ENCODE measurements at places on chromosomes 12 and 14.

DNA sequence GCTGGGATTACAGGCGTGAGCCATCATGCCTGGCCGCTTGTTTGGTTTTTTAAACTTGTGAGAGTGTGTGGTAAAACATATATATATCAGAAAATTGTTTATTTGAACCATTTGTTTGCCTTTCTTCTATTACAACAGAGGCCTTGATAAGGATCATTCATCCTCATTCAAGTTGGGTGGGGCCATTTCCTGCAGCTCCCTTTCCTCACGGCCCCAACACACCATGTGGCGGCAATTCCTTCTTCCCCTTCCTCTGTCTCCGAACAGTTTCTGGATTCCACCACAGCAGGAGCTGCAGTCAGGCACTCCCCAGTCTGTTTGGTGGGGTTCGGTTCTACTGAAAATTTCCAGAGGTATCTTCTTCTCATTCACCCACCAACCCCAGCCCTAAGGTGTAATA lies 42.0 kb upstream of the RASSF3 start:
- DNase-seq: no peak

DNA sequence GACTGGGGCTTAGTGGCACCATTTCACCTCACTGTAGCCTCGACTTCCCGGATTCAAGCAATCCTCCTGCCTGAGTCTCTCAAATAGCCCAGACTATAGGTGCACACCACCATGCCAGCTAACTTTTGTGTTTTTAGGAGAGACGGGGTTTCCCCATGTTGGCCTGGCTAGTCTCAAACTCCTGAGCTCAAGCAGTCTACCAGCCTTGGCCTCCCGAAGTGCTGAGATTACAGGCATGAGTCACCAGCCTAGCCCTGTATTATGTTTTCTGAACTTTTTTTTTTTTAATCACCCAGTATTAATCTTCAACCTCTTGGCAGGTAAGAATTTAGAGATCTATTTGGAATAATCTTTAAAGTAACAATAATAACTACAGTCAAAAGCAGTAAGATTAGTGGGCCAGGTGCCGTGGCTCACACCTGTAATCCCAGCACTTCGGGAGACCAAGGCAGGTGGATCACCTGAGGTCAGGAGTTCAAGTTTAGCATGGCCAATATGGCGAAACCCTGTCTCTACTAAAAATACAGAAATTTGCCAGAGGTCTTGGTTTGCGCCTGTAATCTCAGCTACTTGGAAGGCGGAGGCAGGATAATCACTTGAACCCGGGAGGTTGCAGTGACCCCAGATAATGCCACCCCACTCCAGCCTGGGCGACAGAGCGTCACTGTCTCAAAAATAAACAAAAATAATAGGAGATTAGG lies 8.6 kb downstream of the NANOG start:
- no peak for DNase-seq

GRCh38 chr12:125104982-125105381 lies 39.7 kb downstream of the AACS start:
- no peak for DNase-seq

DNA sequence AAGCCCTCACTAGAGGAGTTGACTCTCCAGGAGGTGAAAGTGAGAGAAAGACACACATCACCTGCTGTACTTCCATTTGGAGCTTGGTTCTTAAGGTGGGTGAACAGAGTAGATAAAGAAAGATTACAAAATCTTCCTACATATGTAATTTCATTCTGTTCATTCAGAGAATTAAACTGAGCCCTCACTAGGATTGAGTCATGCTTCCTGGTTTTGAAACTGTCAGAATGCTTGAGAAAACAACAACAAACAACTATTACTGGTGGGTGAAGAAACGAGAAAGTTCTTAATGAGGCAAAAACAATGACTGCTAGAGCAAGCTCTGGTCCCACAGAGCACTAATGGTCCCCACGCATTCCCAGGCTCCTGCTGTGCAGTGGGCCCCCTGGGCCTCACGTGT lies 841.7 kb downstream of the VRK1 start:
- DNase-seq: no peak

- DNase-seq: no peak
Observed at GRCh38 chr12:46087916-46088439, 97.6 kb upstream of the SCAF11 start.

DNA sequence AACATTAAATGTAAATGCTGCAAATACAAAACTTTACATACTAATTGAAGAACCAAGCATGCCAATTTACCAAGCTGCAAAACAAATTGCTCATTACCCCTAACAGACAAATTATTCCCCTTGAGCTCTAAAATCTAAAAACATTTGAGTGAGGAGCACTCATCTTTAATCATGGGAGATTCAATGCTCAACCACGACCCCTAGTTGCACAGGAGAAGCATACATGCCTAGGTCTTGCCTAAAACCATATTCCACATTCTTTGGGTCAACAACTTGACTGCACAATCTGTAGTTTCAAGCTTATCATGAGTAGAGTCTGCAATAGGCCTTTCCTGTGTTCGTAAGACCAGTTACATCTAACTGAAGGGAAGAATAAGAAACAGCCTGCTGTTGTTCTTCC lies 69.7 kb downstream of the MGAT4C start:
- no peak for DNase-seq

- DNase-seq: no peak
Observed at GRCh38 chr12:2751230-2751629, 43.5 kb upstream of the FKBP4 start.

DNA sequence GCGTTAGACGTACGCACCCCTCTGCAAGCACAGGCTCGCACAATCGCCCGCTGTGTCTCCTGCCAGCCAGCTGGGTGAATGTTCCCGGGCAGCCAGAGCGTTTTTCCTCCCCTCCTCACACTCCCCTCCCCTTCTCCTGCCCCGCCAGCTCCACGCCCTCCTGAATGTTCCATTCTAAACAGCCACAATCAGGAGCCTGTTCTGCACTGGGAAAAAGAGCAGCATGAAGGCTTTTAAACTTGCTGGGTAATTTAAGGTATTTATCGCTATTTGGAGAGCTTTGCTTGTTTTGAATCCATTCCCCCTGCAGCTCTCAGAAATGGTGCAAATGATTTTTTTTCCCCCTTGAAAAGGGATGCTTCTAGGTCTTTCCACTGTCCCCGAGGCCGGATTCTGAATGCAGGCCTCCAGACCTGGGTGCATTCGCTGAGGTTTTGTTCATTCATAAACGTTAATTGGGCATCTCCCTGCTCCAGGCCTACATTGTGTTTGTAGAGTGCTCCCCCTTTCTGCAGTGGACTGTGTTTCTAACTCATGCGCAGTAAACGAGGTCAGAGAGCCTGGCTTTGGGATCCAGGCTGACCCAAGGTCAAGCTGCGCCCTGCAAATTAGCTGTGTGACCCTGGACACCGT lies 212.5 kb downstream of the CHST11 start:
- DNase-seq: no peak

DNA sequence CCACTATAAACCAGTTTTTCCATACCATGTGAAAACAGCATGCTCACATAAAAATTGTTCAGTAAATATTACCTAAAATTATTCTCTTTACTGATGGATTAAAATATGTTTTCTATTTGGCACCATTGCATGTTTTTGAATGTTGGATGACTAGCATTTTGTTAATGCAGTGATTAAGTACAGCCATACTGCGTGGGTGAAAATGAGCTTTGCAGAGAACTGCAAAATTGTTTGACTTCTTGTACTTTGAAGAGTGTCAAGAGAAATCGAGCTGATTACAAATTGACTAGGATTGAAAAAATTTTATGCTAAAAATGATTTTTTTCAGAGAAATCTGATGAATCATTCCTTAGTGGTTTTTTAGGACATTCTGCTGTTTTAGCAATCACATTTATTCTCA lies 452.9 kb downstream of the RPL10L start:
- DNase-seq: no peak

DNA sequence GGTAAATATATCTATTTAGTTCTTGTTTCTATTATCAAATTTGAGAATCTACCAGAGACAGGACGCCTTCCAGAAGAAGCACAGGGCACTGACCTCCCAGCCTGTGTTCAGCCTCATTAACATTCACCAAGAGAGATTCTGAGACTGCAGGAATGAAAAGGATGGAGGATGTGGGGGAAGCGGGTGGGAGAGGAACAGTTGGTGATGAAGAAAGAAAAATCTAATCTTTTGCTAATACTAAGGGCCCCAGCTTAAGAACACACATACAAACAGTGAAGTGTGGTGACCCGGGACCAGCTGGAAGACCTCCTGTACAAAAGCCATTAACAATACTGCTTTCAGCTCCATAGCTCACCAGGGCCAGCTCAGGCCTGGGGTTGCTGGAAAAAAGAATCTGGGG lies 160.5 kb downstream of the NUAK1 start:
- DNase-seq: no peak

GRCh38 chr14:104228221-104228620 lies 89.8 kb downstream of the KIF26A start:
- no peak for DNase-seq

DNA sequence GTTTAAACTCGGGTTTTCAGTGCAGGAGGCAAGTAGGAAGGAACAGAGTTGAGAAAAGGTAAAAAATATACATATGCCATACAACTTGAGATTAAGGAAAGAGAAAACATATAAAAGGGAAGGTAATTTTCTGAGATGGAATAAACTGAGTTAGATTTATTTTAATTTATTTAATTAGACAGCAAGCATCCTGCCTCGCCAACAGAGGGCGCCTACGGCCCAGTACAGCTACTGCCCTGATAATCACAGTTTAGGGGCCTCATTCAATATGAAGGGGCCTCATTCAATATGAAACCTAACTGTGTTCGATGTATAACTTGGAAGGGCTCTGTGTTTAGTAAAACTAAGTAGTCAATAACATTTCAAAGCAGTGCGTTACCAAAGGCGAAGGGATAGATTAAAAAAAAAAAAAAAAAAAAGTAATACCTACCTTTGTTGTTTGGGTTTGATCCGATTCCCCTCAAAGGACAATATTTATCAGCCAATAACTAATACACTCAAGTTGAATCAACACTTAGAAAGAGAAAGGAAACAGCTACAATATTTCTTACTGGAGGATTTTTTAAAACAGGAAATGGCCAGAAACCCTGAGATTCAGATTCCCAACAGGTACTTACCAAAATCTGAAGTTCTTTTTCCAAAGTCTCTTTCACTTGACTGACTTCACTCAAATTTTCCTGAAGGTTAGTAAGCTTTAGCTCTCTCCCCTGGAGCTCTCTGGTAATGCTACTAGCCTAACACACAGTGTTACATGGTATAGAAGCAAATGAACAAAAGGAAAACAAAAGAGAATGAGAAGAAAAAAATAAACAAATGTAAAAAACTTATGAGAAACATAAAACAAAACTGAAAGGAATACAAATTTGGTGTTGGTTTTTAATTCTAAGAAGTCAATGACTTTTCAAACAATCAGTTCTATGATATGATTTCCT lies 70.0 kb upstream of the VPS33A start:
- peak; percentile 25 for DNase-seq

- no peak for DNase-seq
Observed at GRCh38 chr12:58575256-58575655, 345.0 kb downstream of the LRIG3 start.

DNA sequence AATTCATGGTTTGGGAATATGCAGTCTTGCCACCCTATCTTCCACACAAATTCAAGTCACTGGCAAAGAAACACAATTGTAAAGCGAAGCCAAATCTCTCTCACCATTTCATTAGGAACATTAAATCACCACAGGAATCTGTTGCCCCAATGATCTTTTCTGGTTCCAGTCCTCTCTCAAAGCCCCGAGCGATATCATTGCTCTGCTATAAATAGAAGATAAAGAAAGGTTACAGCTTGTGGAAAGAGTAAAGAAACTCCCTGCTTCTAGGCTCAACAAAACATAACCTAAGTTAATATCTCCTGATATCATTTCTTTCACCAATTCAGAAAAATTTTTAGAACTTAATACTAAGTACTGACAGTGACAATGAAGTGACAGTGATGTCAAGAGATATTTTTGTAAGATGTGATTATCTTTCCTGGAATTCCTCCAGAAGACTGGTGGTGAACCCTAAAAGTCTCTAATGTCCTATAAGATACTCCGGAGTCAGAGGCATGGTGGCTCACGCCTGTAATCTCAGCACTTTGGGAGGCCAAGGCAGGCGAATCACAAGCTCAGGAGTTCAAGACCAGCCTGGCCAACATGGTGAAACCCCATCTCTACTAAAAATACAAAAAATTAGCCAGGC lies 33.8 kb downstream of the CBX5 start:
- no peak for DNase-seq

DNA sequence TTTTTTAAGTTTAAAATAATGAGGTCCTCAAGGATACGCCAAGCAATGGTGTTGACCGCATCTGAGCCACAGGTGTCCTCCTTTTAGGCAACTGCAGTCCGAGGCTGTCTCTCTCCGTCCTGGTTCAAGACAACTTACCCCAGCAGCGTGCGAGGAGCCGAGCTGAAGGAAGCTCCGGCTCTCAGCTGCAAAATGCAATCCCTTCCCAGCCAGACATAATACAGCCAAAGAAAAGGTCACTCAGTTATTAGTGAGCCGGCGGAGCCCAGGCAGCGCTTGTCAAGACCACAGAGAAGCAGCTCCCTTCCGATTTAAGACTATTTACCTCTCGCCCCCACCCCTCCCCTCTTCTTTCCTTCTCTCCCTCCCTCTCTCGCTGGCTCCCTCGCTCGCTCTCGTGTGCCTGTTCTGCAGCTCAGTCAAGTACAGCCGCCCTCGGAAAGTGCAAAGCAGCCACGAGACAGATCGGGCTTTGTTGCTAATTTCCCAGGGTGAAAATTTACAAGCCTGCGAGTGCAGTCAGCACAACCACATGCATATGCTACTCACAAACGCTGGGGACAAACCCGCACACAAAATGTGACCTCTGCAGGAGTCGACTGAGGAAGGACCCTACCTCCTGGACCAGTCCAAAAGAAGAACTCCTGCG lies 363 bp upstream of the LMO3 start:
- DNase-seq: no peak

DNA sequence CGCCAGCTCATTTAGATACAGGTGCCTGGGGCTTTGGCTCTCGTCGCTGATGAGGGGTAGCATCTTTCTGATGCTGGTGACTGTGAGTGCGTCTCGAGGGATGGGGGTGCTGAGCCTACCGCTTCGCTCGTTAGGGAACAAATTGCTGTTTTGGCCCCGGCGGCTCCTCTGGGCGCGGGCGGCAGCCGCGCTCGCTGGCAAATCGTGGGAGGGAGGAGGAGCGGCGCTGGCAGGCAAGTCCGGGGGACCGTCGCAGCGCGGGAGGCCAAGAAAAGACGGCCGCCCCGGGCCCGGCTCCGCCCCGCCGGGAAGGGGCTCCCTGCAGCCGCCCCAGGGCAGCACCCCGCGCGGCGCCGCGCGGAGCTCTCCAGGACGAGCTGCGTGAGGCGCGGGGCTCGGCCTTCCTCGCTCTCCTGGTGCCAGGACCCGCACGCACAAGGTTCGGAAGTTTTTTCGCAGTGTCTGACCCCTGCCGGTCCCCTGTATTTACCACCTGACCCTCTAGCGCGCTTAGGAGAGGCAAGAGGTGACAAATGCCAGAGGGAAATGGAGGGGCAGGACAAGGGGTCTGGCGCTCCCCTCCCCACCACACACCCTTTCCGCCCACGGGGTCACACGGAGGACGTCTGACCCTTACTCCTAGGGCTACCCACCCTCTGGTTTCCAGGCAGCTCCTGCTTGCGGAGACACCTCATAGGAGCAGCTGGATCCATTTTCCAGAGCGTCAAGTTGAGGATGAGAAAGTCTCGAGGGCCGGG lies 899 bp upstream of the KCNH3 start:
- DNase-seq: no peak

GRCh38 chr12:110756611-110757010 lies 13.9 kb upstream of the PPP1CC start:
- no peak for DNase-seq
